ENCODE measurements at places on chromosomes 2 and 18.

GRCh38 chr18:3367491-3368091, 82.4 kb upstream of the TGIF1 start:
- no peak for DNase-seq

DNA sequence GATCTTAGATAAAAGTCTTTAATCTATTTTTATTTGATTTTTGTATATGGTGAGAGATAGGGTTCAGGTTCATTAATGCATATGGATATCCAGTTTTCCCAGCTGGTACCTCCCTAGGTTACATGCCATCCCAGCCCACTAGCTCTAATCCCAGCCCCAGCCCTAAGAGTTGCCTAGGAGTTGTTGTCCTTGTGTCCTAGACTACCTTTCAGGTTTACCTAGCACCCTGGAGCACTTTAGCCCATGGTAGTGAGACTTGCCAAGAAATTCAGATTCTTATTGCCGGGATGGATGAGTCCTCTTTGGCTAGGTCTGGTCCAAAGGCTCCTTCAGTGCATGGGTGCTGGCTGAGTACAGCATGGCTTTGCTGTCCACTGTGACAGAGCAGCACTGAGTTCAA, 40.5 kb downstream of the ZNF638 start:
- no peak for DNase-seq

DNA sequence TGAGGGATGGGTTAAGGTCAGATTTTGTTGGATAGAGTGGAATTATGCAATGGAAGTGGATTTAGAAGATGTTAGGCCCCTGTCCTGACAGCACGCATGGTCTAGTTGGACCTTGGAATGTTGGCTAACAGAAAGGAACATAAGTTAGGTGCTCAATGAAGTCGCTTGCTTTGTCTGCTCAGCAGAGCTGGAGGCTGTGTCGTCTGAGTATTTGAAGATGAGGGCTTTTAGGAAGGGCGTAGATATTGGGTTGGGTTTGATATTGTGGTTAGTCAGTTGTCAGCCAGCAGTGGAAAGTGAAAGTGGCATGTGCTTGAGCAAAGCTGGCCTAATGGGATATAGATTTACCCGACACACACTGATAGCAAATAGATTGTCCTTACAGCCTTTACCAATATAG, 239.3 kb downstream of the PRKCE start:
- DNase-seq, result no peak

DNA sequence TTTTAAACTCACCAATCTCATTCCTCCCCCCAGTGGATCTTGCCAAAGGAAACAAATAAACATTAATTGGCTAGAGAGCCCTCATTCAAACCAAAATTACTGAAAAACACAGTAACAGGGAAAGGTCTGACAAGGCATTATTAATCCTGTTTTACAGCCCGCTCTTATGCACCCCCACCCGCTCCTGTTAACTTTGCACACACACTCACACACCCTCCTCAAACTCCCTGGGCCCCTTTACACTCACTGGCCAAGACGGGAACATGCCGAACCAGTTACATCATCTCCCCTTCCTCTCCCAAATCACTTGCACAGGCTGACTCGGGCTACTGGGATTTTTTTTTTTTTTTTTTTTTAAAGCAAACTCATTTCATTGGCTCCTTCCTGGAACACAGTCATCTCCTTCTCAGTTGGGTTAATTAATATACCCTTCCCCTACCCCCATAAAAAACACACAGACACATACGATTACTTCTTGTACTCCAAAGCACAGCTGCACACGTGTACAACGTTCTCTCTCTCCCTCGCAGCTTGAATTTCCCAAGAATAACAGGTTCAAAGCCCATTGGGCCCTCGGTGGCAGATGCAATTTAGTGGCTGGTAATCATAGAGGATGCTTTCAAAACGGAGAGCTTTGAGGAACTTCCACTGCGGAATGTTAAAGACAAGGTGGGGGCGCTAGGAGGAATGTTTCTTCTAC, 31.8 kb downstream of the KLF7 start:
- DNase-seq, result no peak

DNA sequence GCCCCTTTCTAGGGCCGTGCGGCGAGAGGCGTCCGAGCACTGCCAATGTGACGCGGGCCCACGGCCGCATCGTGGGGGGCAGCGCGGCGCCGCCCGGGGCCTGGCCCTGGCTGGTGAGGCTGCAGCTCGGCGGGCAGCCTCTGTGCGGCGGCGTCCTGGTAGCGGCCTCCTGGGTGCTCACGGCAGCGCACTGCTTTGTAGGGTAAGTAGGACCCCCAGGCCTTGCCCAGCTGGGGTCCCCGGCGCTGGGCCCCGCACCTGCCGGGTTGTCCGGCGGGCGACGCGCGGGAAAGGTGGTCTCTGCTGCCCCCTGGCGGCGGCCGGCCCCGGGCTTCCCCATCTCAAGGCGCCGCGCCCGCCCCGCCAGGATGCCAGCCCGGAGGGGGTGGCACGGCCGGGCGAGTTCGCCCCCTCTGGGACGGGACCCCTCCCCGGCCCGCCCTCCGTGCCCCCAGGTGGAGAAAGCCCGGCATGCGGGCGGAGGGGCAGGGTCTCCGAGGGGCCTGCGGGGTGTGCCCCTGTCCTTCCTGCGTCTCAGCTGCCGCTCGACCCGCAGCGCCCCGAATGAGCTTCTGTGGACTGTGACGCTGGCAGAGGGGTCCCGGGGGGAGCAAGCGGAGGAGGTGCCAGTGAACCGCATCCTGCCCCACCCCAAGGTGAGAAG, 1.9 kb downstream of the PRSS56 start:
- peak; percentile 42 for DNase-seq

DNA sequence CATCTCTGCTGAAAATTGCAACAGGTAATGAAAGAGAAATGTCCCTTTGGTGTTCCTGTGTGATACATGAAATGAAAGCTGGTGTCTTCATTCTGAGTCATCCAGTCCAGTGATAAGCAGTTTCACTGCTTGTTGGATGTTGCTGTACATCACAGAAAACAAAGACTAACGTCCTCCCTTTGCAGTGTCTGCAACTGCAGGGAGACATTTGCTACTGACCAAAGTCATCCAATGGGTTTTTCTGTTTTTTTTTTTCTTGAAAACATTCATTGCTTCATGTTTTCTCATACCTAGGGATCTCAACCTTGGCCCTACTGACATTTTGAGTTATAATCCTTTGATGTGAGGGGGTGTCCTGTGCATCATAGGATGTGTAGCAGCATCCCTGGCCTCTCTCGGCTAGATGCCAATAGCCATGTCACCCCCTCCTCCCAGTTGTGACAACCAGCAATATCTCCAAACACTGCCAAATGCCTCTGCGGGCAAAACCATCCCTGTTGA, 63.6 kb upstream of the FZD5 start:
- no peak for DNase-seq

DNA sequence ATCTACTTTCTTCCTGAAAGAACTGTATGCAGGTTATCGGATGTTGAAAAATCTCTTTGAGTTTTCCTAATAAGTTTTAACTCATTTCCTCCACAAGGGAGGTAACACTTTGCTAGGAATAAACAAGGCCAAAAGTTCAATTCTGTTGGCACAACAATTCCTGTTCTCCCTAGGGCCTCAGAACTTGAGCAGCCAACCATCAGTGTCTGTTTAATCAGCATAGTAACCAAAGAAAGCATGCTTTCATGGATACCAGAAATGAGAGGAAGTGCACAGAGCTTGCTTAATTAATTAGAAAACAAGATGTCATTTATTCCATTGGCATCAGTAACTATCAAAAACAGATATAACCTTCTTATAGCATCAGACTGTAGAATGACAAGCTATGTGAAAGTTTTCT, 503.2 kb upstream of the CNTNAP5 start:
- no peak for DNase-seq

Measured in stimulated activated naive CD4-positive, alpha-beta T cell (primary cell).